ENCODE measurements at places on chromosomes 7 and 10. TPM values are rescaled to one million over a fixed set of nuclear protein-coding genes. Genes with fewer than 3 reads are reported as not detected.

Gene DYDC2
- 17.3 TPM for polyA plus RNA-seq

Gene CNNM1
- polyA plus RNA-seq = 0.16 TPM

Gene FGFR2
- 11.4 TPM for polyA plus RNA-seq

Gene FOXI2
- polyA plus RNA-seq = not detected

Gene CPXM2
- polyA plus RNA-seq = 1.9 TPM

Gene LGI1
- polyA plus RNA-seq = not detected

Gene TCF7L2
- 12.7 TPM for polyA plus RNA-seq

Gene CFTR
- polyA plus RNA-seq = 11.8 TPM

Gene RSBN1L
- 7.3 TPM for polyA plus RNA-seq

Gene EVX1
- polyA plus RNA-seq = not detected

Gene TEX36
- not detected for polyA plus RNA-seq

Gene OR9A2
- not detected for polyA plus RNA-seq

Gene ANKRD26
- 1.1 TPM for polyA plus RNA-seq

Gene TUBAL3
- polyA plus RNA-seq = 0.06 TPM

Gene TRPV5
- polyA plus RNA-seq = not detected

Gene SLC13A1
- not detected for polyA plus RNA-seq

Gene LMTK2
- polyA plus RNA-seq = 7.8 TPM
